ENCODE measurements at places on chromosomes 5 and 9.

DNA sequence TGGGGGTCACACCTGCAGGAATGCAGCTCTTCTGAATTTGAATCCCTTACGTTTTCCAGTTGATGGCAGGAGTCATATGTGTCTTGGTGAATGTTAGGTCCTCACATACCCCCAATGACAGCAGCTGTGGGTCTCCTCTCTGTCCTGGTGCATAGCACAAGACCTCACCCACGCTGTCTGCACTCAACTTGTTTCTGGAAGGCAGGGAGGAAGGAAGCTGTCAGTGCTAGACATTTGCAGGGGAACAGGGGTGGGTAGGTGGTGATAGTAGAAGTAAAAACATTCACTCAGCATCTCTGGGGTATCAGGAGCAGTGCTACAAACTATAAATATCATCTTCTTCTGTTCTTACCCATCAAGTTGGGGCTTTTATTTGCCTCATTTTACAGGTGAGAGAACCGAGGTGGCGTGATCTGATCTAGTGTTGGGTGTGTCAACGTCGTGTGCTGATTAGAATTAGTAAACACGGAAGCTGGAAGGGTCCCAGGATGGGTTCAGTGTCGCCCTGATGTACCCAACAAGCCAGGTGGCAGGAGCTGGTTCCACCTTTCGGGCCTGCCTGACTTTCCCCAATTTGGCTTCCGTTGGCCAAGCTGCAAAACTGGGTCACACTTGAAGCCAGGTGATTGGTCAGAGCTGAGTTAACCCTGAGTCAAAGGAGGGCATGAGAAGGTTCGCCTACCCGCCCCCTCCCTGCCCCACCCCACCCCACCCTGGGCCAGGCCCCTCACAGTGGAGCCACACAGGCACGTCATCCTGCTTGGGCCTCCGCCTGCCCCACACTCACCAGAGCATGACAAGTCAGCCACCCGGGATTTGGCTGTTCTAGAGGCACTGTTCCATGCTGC, 15.8 kb downstream of the ERGIC1 start:
- H3K27me3 ChIP-seq: no peaks in the 10 kb centered on the region
- H3K36me3 ChIP-seq: peaks cover 2% of the 10 kb centered on the region
- no peak for DNase-seq
- H3K4me3 ChIP-seq: no peak overlapping the region
- peaks cover 30% of the 10 kb centered on the region for H3K4me1 ChIP-seq
- H3K27ac ChIP-seq: no peak overlapping the region

GRCh38 chr5:36530215-36530614, 76.2 kb upstream of the SLC1A3 start:
- no peak overlapping the region for H3K4me3 ChIP-seq
- no peaks in the 10 kb centered on the region for H3K36me3 ChIP-seq
- no peak overlapping the region for H3K27ac ChIP-seq
- no peaks in the 10 kb centered on the region for H3K27me3 ChIP-seq

GRCh38 chr5:164009621-164010020, 504.2 kb downstream of the MAT2B start:
- DNase-seq: no peak
- H3K4me1 ChIP-seq: no peaks in the 10 kb centered on the region
- H3K4me3 ChIP-seq: no peak overlapping the region
- no peak overlapping the region for H3K27ac ChIP-seq
- no peaks in the 10 kb centered on the region for H3K36me3 ChIP-seq

- H3K27ac ChIP-seq: no peak overlapping the region
- no peaks in the 10 kb centered on the region for H3K27me3 ChIP-seq
- H3K4me3 ChIP-seq: no peak overlapping the region
- no peak for DNase-seq
These were observed 224.3 kb upstream of the S1PR3 start for GRCh38 chr9:88766778-88767503.

DNA sequence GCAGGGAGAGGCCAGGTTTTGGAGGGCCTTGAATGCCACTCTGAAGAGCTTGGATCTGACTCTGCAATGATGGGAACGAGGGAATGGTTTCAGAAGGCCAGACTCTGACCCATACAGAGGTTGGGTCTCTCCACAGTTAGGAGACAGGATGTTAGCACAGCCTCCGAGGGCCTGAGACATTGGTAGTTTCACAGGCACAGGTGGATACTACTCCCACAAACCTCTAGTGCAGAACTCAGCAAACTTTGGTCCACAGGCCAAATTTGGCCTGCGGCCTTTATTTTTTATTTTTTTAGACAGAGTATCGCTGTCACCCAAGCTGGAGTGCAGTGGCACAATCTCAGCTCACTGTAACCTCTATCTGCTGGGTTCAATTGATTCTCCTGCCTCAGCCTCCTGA, 2.9 kb downstream of the GNPDA1 start:
- peaks cover 13% of the 10 kb centered on the region for H3K36me3 ChIP-seq
- H3K27ac ChIP-seq: no peak overlapping the region
- DNase-seq: no peak
- H3K27me3 ChIP-seq: no peaks in the 10 kb centered on the region
- no peak overlapping the region for H3K4me3 ChIP-seq

DNA sequence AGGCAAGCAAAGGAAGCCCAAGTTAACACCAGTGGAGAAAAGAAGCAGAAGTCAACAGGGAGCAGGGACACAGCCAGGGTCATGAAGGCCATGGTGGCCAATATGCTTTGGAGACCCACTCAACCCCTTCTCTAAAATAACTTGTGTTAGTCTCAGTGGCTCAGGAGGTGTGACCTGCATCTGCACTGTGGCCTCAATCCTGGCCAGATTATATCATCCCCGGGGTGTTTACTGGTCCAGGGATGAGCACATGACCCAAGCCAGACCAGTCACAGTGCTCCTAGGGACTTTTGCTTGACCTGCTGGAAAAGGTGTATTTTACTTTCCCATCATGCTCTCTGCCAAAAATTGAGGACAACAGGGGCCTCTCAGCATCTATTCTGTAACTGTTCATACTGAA, 105.2 kb downstream of the DPYSL3 start:
- no peaks in the 10 kb centered on the region for H3K4me1 ChIP-seq
- no peaks in the 10 kb centered on the region for H3K27me3 ChIP-seq
- H3K4me3 ChIP-seq: no peak overlapping the region
- DNase-seq: no peak
- H3K27ac ChIP-seq: no peak overlapping the region

DNA sequence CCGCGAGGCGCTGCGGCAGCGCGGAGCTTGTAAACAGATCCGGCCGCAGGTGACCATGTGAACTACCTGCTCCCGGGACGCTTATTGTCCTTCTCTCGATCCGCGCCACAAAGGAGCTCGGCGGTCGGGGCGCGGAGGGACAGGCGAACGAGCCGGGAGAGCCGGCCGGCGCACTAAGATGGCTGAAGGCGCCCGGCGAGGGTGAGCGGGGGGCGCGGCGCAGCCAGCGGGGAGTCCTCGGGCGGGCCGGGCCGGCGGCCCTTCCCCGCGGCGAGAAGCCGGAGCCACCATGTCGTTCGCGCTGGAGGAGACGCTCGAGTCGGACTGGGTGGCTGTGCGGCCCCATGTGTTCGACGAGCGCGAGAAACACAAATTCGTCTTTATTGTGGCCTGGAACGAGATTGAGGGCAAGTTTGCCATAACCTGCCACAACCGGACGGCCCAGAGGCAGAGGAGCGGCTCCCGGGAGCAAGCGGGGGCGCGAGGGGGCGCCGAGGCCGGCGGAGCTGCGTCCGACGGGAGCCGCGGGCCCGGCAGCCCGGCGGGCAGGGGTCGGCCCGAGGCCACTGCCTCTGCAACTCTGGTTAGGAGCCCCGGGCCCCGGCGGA, 535 bp downstream of the JMY start:
- H3K27ac ChIP-seq: peak overlapping the region; percentile 89
- H3K4me3 ChIP-seq: peak overlapping the region; percentile 65
- peak; percentile 31 for DNase-seq
- no peaks in the 10 kb centered on the region for H3K36me3 ChIP-seq

DNA sequence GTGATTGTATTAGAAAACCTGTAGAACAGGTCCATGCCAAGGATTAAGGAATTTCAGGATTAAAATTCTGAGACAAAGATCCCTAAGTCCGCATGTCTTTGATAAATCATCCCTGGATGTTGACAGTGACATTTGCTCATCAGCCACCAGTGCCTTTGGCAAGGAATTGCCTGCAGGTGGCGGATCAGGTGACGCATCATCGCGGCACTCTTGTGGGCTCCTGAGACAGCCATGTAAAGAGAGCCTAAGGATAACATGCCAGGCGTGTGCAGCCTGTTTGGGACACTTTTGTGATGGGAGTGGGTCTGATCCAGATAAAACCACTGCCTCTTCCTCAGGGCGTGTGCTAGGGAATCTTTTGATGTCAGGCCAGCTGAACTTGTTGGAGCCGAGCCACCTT, 40.6 kb downstream of the ADCY2 start:
- DNase-seq: no peak
- H3K4me3 ChIP-seq: no peak overlapping the region
- H3K36me3 ChIP-seq: no peaks in the 10 kb centered on the region
- H3K4me1 ChIP-seq: no peaks in the 10 kb centered on the region
- H3K27ac ChIP-seq: no peak overlapping the region

GRCh38 chr5:115977988-115978387, 15.7 kb downstream of the LVRN start:
- H3K4me1 ChIP-seq: no peaks in the 10 kb centered on the region
- H3K27ac ChIP-seq: no peak overlapping the region

GRCh38 chr9:9764821-9765220, 848.0 kb downstream of the PTPRD start:
- H3K4me1 ChIP-seq: no peaks in the 10 kb centered on the region
- no peak overlapping the region for H3K27ac ChIP-seq
- no peak for DNase-seq
- H3K27me3 ChIP-seq: no peaks in the 10 kb centered on the region
- H3K36me3 ChIP-seq: no peaks in the 10 kb centered on the region

- no peak overlapping the region for H3K4me3 ChIP-seq
- H3K4me1 ChIP-seq: peaks cover 66% of the 10 kb centered on the region
- H3K27me3 ChIP-seq: no peaks in the 10 kb centered on the region
- H3K27ac ChIP-seq: no peak overlapping the region
- H3K36me3 ChIP-seq: peaks cover 4% of the 10 kb centered on the region
These were observed 2.5 kb upstream of the ST6GALNAC4 start for GRCh38 chr9:127919253-127919815.

GRCh38 chr9:109520475-109521132, 22.5 kb upstream of the PTPN3 start:
- no peak overlapping the region for H3K4me3 ChIP-seq
- H3K4me1 ChIP-seq: no peaks in the 10 kb centered on the region
- no peaks in the 10 kb centered on the region for H3K36me3 ChIP-seq
- H3K27ac ChIP-seq: no peak overlapping the region
- no peak for DNase-seq

DNA sequence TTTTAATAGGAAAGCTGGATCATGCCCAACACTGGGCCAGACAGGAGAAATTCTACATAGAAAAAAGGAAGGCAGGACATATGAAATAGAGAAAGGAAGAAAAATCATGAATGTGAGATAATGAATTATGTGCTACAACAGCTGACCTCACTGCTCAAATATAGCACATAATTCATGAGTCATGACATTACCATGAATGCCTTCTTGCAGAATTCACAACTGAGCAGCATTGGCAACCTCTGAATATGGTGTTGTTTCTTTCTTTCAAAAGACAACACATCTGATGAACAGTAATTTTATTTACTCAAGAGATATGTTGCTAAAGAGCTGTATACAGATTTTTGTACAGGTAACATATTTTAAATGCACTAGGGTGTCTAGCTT, 34.4 kb downstream of the APBA1 start:
- H3K4me1 ChIP-seq: no peaks in the 10 kb centered on the region
- no peaks in the 10 kb centered on the region for H3K36me3 ChIP-seq
- no peak overlapping the region for H3K27ac ChIP-seq

GRCh38 chr5:177403102-177403791, 2.8 kb upstream of the PFN3 start:
- DNase-seq: peak; percentile 89
- H3K27ac ChIP-seq: no peak overlapping the region
- peak overlapping the region; percentile 59 for H3K4me3 ChIP-seq
- H3K36me3 ChIP-seq: no peaks in the 10 kb centered on the region
- H3K4me1 ChIP-seq: peaks cover 41% of the 10 kb centered on the region
- H3K27me3 ChIP-seq: peaks cover 2% of the 10 kb centered on the region

- no peaks in the 10 kb centered on the region for H3K27me3 ChIP-seq
- DNase-seq: no peak
- no peak overlapping the region for H3K27ac ChIP-seq
- peaks cover 46% of the 10 kb centered on the region for H3K4me1 ChIP-seq
These were observed 36.1 kb downstream of the SLC22A5 start for GRCh38 chr5:132405646-132406045.

DNA sequence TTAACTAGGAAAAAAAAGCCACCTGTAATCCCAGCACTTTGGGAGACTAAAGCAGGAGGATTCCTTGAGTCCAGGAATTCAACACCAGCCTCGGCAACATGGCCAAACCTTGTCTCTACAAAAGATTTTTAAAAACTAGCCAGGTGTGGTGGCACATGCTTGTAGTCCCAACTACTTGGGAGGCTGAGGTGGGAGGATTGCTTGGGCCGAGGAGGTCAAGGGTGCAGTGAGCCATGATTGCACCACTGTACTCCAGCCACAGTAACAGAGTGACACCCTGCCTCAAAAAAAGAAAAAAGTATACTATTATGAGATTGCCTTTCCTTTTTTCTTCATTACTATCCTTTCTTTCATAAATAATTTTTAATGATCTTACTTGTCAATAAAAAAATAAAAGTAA, 45.8 kb downstream of the CPEB4 start:
- H3K4me1 ChIP-seq: no peaks in the 10 kb centered on the region
- no peak for DNase-seq
- H3K27me3 ChIP-seq: no peaks in the 10 kb centered on the region
- H3K36me3 ChIP-seq: peaks cover 2% of the 10 kb centered on the region
- no peak overlapping the region for H3K4me3 ChIP-seq

DNA sequence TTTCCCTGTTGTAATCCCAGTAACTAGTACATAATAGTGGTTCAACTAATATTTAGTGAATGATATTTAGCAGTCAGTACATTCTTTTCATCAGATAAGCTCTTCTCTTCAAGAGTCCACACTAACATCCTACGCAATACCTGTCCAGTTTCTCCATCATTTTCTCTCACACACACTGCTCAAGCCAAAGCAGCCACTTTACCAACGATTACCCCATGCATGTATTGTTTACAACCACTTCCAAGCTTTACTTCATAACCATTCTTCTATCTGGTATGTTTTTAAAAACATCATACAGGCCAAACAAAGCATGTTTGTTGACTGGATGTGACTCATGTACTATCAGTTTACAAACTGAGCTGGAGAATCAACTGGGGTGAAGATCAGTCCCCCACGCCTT, 7.3 kb downstream of the UBTD2 start:
- H3K4me1 ChIP-seq: peaks cover 8% of the 10 kb centered on the region
- no peaks in the 10 kb centered on the region for H3K27me3 ChIP-seq
- DNase-seq: no peak
- no peak overlapping the region for H3K4me3 ChIP-seq
- no peaks in the 10 kb centered on the region for H3K36me3 ChIP-seq

GRCh38 chr9:87013490-87013889, 66.2 kb upstream of the GAS1 start:
- no peak overlapping the region for H3K27ac ChIP-seq
- no peaks in the 10 kb centered on the region for H3K36me3 ChIP-seq
- H3K27me3 ChIP-seq: no peaks in the 10 kb centered on the region

Measured in CD4-positive, alpha-beta T cell (primary cell).